OCI-LY7 (cell line): ENCODE measurements at places on chromosomes 16 and 17.

- no peak for DNase-seq
These were observed 8.3 kb downstream of the ALKBH5 start for GRCh38 chr17:18191967-18192366.

DNA sequence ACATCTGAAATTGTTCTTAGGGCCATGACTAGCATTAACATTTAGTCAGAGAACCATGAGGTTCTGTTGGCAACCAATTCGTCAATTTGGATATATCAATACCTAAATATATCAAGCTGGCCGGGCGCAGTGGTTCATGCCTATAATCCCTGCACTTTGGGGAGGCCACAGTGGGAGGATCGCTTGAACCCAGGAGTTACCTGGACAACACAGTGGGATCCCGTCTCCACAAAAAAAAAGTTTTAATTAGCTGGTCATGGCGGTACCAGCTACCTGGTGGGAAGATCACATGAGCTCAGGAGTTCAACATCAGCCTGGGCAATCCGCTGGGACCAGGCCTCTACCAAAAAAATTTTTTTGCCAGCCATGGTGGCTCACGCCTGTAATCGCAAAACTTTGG lies 8.4 kb downstream of the YWHAE start:
- DNase-seq = no peak

DNA sequence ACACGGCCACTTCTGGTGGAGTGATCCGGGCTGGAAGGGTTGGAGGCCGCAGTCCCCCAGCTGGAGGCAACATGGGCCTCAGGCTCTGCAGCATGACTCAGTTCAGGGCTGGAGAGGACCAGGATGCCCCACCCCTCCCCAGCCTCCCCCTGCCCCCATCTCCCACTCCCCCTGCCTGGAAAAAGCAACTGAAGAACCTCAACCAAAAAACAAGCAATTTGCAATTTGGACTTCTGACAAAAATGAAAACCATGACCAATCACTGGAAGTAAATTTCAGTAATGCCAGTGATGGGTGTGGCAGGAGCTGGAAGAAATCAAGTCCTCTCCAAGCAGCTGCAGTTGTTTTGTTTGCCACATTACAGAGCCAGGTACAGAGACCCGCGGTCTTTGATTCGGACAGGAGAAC lies 6.6 kb upstream of the MIF4GD start:
- DNase-seq = no peak

- no peak for DNase-seq
These were observed 57.9 kb upstream of the TNRC6A start for GRCh38 chr16:24671455-24671954.

GRCh38 chr17:19805006-19805405 lies 56.9 kb upstream of the ALDH3A1 start:
- DNase-seq = no peak

DNA sequence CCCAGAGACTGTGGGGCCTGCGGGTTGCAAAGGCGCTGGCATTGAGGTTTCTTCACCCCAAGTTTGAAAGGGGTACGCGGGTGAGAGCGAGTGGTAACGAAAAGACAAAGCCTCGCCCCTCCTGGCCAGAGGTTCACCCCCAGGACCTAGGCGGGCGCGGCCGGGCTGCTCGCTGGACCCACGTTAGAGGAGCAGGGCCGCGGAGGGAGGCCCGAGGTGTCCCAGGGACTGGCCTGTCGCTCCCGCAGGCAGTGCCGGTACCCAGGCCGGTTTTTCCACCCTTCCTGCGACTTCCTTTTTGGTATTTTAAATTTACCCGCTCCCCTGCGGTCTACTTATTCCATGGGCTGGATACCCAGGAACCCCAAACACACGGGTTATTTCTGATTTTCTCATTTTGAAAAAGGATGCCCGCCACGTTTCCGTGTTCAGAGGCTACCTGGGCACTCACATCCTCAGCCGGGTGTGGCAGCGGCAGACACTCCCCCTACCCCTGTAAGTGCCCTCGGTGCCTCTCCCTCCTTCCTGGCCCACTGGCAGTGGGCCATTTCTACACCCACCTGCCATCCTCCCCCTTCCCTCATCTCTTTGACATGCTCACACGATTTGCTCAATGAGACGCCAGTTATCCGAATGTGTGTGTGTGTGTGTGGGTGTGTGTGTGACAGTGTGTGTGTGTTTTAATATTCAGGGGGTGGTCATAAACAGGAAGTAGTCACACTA lies 1.6 kb upstream of the FOXL1 start:
- no peak for DNase-seq
